ENCODE measurements at places on chromosomes 13 and 19.
A peak's percentile ranks its signal among the peaks of the same experiment; 100 is the strongest.

DNA sequence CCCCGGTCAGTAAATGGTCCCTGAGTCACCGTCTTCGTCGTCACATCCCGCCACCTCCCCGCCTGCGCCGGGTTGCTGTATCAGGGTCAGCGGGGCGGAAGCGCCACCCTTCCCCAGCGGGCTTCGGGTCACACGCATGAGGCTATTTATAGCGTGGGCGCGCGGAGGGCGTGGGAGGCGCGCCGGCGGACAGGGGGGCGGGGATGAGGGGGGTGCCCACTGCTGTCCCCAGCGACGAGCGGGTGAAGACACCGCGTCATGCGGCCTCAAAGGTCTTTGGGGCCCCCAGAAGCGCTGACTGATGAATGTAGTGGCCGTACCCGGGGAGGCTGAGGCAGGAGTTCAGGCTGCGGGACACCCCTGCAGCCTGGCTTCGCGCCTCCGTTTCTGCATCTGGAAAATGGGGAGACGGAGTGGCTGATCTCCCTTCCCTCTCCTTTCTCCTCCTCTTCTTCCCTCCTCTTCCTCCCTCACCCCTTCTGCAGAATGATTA, 7.9 kb downstream of the UNC13A start:
- peak; percentile 41 for DNase-seq

DNA sequence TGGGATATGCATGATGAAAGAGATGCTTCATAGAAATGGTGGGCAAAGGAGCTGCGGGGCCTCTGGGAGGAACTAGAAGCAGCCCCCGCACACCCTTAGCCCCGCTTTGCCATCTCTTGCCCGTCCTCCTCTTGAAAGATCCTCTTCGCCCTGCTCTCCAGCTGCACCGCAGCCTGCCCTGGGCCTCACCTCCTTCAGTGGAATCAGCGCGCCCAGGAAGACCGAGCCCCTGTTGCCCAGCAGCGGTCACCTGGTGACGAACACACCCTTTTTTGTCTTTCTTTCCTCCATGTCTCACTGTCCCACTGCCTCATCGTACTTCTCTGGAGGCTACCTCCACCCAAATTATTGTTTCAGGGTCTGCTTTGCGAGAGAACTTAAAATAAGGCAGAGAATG, 807.6 kb downstream of the UQCRFS1 start:
- DNase-seq = no peak

- no peak for DNase-seq
Measured at GRCh38 chr19:13887018-13887436, 10.1 kb downstream of the NANOS3 start.

DNA sequence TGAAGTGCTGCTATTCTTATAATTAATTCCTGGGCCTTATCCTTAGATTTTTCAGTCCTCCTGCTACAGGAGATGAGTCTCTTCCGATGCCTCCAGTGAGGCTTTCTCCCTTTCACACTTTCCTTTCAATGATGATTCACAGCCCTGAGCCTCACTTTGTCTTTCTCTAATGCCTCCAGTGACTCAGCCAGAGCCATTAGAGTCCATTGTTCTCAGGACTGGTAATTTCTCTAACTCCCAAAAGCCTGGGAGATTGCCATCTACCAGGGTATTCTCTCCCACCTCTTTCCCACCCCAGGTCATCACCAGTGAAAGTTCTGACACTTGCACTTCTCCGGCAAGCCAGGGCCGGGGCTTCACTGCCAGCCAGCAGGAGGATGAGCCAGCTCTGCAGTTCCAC, 49.6 kb upstream of the ARGLU1 start:
- no peak for DNase-seq

DNA sequence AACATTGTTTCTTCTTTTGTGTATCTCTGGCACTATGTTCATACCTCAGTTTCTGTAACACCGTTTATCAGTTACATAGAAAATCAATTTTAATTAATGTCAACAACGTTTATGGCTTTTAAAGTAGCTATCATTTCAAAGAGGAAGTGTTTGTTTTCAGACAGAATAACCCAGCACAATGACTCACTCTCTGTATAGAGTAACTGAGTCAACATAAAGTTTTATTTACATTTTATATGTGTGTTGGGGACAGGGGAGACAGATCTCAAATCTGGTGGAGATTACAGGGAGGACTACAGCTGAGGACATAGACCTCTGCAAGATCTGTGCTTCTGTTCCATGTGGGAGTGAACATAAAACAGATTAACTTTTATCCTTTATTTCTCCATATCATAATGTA, 2590.1 kb downstream of the PCDH9 start:
- no peak for DNase-seq

- DNase-seq = peak; percentile 53
Measured at GRCh38 chr19:50794074-50794875, 4.1 kb downstream of the ACP4 start.

DNA sequence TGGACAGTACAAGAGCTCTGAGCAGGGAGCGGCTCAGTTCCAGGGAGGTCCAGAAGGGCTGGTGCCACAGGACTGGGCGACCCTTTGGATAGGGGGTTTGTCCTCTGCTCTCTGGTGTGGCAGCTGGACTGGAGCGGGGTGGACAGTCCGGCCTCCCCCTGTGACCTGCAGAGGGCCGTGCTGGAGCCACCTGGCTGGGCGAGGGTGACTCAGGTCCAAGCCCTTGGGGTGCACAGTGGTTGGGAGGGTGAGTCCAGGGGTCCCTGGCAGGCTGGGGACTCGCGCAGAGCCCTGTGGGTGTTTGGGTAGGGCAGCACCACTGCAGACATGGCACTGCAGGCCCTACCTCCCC, 7.2 kb downstream of the SSBP4 start:
- no peak for DNase-seq

- no peak for DNase-seq
Measured at GRCh38 chr19:30686826-30687566, 314.8 kb downstream of the ZNF536 start.

DNA sequence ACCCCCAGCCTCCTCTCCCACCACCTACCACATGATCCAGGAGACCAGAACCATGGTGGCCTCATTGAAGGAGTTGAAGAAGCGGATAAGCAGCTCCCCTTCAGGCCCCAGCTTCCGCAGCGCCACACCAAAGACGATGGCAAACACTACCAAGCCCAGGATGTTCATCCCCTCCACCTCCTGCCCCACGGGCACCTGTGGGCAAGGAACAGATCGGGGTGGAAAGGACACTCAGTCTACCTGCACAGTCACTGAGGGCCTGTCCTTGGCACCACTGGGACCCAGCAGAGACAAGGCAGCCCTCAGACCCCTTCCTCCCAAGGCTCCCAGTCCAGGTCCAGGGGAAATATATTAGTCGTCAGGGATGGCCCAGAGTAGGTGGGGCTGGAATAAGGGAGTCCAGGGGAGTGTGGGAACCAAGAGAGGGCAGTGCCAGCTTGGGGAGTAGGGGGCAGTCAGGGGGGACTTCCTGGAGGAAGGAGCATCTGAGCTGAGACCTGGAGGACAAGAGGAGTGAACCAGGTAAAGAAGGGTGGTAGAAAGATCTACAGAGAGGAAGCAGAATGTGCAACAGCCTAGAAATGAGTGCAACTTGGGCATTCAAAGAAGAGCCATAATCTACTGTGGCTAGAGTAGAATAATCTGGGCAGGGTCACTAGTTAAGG, 5.9 kb downstream of the SLC1A5 start:
- no peak for DNase-seq

GRCh38 chr13:26300140-26300539, 46.2 kb downstream of the CDK8 start:
- no peak for DNase-seq

- no peak for DNase-seq
Measured at GRCh38 chr13:31053091-31053490, 108.6 kb downstream of the HSPH1 start.

GRCh38 chr13:40764587-40765403, 6.2 kb downstream of the MRPS31 start:
- DNase-seq = peak; percentile 66

GRCh38 chr13:30974350-30974749, 41.9 kb downstream of the TEX26 start:
- no peak for DNase-seq

DNA sequence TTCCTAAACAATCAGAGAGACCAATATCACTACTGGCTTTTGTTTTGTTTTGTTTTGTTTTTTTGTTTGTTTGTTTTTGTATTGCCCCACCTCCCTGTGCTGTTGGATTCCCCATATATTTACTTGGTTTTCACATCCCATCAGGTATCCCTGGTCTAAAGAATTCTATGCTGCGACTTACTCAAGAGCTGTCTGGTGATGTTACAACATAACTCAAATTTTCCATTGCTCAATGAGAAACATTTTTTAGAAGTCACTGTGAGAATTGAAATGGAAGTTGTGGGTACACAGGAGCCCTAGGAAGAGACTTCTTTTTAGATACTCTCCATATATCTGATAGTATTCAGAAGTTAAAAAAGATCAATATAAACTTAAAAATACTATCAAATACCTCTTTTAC, 181.4 kb downstream of the KLF5 start:
- no peak for DNase-seq

- DNase-seq = no peak
Measured at GRCh38 chr19:10612499-10613119, 12.7 kb upstream of the SLC44A2 start.

DNA sequence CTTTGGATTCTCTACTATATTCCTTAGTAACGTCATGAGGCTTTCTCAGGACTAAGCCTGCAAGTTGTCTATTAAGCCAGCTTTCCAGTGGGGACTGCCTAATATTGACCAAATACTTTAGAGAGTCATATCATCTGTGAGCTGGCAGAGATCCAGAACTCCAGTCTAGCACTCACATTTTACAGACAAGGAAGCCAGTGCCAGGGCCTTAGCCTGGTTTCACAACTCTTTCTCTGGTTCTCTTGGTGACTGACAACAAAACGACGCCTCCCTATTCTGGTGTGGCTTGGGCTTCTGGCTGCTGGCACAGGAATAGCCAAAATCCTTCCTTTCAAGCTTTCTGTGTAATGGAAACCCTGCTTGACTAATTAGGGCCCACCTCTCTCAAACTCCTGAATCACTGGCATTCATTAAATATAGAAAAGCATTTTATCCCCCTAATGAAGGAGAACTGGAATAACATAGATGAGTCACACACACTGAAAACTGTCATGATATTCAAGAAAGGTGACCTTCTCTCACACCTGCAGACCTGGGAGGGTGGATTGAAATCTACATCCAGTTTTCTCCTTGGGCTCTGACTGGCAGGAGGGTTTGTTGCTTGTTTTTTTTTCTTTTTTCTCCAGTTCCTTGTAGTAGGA, 75.2 kb upstream of the UBL3 start:
- no peak for DNase-seq

- no peak for DNase-seq
Measured at GRCh38 chr13:111938741-111939665, 127.9 kb upstream of the SOX1 start.

- no peak for DNase-seq
Measured at GRCh38 chr19:10096615-10096963, 5.9 kb downstream of the ANGPTL6 start.

- no peak for DNase-seq
Measured at GRCh38 chr19:32581705-32582179, 752 bp downstream of the PDCD5 start.

DNA sequence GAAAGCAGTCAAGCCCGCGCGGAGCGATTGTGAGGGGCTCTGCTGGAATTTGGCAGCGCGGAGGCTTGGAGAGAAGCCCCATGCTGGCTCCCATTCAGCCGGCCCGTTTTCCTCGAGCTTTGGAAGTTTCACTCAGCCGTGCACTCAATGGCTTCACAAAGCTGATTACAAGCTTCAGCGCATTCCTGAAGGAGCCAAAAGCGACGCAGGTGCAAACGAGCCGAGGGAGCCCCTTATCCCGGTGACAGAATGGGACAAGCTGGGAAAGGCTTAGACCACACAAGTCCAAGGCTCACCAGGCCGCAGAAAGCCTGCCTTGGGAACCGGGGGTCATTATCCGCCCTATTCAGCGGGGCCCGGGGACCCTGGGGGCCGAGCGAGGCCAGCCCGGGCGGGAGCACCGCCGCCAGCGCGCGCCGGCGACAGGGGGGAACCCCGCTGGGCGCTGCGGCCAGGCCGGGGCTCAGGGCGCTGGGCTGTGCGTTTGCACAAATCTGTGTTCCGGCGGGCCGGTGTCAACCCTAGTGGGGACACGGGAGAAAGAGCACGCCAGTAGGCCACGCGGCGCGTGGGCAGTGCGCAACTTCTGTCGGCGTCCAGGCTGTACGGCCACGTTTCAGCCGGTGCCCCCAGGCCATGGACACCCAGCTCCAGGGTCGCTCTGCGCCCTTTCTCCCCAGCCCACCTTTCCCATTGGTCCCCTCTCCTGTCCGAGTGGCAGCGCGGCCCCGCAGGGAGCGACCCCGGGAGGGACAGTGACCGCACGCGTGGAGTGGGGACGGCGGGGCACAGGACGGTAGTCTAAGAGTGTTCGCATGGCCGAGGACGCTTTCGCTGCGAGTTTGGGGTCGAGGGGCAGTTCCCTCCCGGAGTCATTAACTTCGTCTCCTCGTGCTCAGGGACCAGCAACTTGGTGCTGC, 37.3 kb downstream of the SOX1 start:
- no peak for DNase-seq

- no peak for DNase-seq
Measured at GRCh38 chr13:51041710-51042109, 69.4 kb downstream of the C13orf42 start.

GRCh38 chr13:59047546-59047945, 1116.2 kb downstream of the DIAPH3 start:
- no peak for DNase-seq

DNA sequence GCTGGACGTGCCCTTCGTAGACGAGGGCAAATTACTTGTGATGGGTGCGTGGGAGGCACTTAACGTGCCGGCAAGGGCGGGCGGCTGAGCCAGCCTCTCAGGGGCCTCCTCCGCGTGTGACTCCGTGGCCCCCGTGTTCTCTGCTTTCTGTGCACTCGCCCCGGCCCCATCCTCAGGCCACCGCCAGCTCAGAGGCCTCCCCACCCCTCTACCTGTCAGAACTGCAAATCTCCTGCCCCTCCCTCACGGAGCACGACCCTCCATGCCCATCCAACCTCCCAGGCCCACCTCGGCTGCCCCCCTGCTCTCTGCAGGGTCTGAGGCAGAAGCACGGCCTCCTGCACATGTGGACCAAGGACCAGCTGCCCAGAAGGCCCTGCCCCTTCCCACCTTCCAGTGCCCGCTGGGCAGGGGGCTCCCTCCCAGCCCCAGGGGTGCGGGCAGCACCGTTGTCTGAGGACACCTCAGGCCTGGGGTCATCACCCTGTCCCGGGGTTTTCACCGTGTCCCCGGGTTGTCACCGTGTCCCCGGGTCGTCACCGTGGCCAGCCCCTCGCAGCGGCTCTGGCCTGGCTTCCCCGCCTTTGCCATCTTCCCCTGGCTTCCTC, 44.5 kb downstream of the TMEM255B start:
- no peak for DNase-seq

- no peak for DNase-seq
Measured at GRCh38 chr19:11949201-11949600, 15.6 kb upstream of the ZNF763 start.

DNA sequence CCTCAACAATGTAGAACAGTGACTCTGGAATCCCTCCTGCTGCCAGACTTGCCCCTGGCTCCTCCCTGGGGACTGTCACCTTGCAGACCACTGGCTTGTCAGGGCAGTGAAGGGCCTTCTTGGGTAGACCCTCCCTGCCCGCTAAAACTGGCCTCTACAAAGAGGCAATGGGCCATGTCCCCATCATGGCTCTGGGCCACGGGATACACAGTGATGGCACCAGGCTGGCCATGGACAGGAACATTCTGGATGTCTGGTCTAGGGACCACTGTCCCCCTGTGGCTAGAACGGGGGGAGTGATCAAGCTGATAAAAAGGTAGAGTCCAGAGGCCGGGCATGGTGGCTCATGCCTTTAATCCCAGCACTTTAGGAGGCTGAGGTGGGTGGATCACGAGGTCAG, 60.9 kb downstream of the ACSBG2 start:
- DNase-seq = no peak
